ENCODE measurements at places on chromosomes 5 and 9. TPM values are rescaled to one million over a fixed set of nuclear protein-coding genes. Genes with fewer than 3 reads are reported as not detected.

Gene IL7R
- total RNA-seq = 0.06 TPM

Gene BRD9
- total RNA-seq = 21.4 TPM

Gene CYSRT1
- 1.4 TPM for total RNA-seq

Gene LHX2
- 0.56 TPM for total RNA-seq

Gene FOXD4L6
- not detected for total RNA-seq

Gene EDIL3
- total RNA-seq = 29.4 TPM

All from cardiac ventricle fibroblast (primary cell).